T-helper 17 cell (primary cell): ENCODE measurements at places on chromosomes 6 and 20.

GRCh38 chr20:56943946-56944945 lies 315.1 kb downstream of the TFAP2C start:
- no peak for DNase-seq

GRCh38 chr6:25266456-25267100 lies 12.6 kb upstream of the CARMIL1 start:
- no peak for DNase-seq

DNA sequence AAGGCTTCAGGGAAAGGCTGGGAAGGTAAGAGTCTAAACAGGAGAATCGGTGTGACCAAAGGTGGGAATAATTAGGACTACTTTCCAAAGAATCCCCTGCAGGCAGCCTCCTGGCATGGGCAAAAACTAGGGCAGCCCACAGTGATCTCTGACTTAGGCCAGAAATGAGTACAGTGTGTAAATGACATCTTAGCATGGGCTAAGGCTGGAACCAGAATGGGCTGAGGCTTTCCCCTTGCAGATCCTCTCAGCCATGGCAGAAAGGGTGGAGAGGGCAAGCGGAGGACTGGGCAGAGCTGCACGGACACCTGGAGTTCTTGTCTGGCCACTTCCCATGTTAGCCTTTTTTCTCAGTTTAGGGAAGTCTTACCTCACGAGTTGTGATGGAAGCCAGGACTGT lies 69.9 kb upstream of the FOXQ1 start:
- no peak for DNase-seq

- DNase-seq: no peak
These were observed 106.3 kb upstream of the NXT1 start for GRCh38 chr20:23244156-23244915.

DNA sequence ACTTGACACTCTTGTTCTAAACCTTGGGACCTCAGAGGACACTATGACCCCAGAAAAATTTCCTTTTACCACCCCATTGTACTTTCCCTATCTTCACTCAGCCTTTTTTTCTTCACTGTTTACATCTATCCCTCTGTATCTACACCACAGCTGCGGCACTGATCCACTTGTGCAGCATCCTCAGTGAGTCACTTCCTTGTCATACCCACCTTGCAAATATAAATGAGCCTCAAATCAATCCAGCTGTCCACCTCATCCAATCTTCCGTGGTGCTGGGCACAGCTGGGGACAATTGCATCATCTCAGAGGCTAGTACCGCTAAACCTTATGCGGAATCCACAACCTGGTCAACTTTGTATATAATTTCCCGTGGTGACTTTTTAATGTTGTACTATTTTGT lies 710.5 kb downstream of the QKI start:
- DNase-seq: no peak

- DNase-seq: peak; percentile 29
These were observed 26.8 kb downstream of the C6orf89 start for GRCh38 chr6:36912586-36912985.

GRCh38 chr6:161901740-161902426 lies 628.0 kb upstream of the AGPAT4 start:
- no peak for DNase-seq

GRCh38 chr6:92587525-92587924 lies 831.8 kb downstream of the EPHA7 start:
- no peak for DNase-seq

DNA sequence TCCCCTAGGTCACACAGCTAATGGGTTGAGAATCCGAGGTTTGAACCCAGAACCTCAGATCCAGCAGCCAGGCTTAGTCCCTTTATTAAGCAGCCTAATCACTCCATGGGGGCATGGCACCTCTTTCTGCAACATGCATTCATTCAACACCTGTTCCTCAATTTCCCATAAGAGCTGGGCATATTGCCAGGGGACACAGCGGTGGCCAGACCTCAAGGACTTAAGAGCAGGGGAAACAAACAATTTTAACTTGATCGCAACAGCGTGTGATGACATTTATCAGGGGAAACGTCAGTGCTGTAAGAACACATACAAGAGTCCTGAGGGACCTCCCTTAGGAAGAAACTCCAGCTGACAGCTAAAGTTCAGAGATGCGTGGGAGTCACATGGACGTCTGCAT lies 267.4 kb upstream of the CDH4 start:
- no peak for DNase-seq

GRCh38 chr6:7924867-7925266 lies 14.3 kb upstream of the TXNDC5 start:
- no peak for DNase-seq

- no peak for DNase-seq
These were observed 383.7 kb downstream of the CD83 start for GRCh38 chr6:14501240-14501639.

DNA sequence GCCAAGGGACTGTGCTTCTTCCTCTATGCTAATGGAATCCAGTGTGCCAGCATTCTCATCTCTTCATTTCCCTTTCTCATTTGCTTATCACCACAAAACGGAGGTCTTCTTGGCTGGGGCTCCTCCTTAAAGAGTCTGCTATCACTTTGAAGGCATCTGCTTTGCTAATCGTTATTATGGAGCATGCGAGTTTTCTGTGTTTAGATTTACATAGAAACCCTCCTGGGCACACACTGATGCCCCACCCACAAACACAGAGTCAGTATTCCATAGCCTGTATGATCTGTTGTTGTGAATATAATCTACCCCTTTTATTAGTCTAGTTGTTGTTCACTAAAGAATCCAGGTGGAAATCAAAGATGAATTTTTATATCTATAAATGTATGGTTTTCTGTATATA lies 83.4 kb upstream of the XRN2 start:
- no peak for DNase-seq

- no peak for DNase-seq
These were observed 49.8 kb downstream of the TSHZ2 start for GRCh38 chr20:53021934-53022333.

DNA sequence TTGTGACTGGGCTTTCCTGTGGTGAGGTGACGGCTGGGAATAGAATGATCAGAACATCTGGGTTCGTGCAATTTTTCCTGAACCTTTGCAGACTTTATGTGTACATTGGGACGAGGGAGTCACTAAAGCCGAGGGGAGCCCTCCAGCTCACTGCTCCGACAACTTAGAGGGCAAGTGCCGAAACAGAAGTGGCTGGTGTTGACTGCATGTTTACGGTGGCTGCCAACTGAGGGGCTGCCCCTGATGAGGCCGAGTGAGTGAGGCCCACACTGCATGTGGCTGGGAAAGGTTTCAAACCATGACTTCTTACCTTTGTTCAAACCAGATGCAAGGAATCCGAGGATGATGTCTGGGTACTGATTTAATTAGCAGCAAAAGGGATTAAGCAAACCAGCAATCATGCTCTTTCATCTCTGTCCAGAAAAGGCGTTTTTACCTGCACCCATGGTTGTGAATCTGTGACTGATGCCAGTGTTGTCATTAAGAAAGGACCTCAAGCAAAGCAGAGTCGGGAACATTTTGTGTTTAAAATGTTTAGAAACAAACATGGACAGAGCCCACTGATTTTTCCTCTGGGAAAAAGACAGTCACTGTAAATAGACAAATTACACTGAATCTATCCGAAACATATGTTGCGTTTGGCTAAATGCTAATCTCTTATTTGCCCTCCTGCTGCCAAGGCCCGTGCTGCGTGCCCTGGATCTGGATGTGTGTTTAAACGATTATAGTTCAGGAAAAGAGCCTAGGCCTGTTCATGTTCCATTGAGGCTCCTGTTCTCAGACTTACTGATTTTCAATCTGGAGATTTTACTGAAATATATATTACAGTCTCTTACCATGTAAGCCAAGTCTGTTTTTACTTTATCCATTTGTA lies 105.1 kb downstream of the UST start:
- DNase-seq: no peak

DNA sequence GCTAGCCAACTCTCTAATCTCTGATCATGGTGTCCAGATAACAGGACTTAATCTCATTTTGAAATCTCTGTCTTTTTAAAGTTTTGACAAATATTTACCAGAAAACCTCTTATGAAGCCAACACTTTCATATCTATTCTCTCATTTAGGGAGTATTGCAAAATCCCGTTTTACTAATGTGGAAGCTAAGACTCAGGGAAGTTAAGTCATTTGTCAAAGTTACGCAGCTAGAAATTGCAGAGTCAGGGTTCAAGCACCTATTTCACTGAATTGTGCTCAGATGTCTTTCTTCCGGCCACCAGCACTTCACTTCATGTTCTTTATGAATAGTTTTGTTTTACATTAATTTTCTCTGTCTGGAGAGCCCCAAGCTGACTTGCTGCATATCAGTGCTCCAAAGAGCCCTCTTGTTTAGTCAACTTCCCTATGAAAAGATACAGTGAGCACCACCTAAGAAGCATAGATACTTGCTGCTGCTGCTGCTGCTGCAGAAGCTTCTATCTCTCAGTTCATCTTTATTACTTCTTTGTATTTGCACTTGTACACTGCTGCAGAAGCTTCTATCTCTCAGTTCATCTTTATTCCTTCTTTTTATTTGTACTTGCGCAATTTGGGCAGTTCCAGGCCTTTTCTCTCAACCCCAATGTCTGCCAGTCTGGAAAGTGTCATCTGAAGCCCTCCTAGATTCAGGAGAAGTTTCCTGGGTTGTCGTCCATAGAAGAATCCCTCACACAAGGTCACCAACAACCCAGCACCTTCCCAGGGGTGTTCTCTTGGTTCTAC lies 329.7 kb downstream of the MAFB start:
- no peak for DNase-seq

DNA sequence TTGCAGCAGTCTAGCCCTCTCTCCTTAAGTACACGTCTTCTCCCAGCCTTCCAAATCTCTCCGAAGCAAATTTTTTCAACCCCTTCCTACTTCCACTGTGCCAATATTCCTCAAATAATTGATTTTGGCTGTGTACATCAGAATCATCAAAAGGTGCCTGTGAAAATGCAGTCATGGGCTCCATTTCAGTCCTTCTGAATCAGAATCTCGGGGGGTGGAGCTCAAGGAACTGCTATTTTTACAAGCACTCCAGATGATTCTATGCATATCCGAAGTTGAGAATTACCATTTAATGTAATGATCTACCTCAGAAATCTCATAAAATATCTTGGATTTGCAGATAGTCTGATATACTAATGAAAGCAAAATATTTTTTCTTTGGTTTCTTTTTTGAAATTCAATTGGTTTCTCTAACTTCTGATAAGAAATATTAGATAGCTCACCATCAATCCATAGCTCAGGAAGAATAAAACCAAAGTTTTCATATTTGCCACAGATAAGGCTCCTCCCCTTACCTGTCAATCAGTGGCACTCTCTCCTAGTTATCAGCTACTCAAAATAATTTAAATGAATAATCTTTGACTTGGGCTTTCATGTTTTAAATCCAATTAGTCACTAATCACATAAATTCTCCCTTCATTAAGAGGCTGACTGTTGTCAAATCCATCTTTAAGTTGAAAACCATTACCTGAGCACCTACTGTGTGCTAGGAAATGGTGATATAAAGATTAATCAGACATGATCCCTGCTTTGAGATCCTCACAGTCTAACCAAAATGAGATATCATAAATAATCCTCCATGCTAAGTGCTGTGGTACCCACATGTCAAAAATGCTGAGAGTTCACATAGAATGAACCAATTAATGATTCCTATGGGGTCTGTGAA lies 36.4 kb upstream of the STXBP5 start:
- DNase-seq: no peak

GRCh38 chr6:163377561-163377960 lies 37.0 kb upstream of the QKI start:
- DNase-seq: no peak

GRCh38 chr6:116060572-116061283 lies at the start of gene FRK:
FRK (minus strand) TSS chr6:116060891; CDS start chr6:116060311, 580 bp downstream.
- no peak for DNase-seq

DNA sequence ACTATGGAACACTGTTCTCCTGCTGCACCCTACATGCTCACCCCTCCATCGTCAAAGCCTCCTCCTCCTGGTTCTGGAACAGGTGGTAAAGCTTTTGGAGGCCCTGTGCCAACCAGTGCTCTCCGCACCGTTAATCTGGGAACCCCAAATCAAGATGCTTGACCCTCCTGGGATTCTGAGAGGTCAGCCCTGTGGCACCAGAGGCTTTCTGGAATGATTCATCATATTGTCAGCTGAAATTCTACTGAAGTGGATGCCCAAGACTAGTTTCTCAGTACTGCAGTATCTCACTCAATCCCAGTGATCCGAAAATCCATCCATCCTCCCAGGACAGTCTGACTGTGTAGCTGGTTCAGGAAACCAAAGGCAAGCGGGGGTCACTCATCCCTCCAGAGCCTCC lies 92.7 kb downstream of the TRERF1 start:
- DNase-seq: no peak

DNA sequence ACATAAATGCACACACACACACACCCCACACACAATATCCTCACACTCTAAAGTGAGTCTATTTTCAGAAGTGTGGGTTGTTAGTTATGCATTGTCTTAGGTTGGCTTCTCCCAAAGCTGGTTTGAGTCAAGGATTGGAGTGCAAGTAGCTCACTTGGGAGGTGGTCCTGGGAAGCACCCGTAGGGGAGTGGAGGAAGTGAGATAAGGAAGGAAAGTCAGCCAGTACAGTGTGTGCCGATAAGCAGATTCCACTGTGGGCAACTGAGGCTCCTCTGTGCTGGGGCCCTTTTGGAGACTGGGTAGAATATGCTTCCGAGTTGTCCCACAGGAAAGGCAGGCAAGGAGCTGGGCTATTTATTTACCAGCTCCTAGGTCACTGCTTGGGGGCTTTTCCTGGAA lies 67.2 kb downstream of the PLCB4 start:
- DNase-seq: no peak

DNA sequence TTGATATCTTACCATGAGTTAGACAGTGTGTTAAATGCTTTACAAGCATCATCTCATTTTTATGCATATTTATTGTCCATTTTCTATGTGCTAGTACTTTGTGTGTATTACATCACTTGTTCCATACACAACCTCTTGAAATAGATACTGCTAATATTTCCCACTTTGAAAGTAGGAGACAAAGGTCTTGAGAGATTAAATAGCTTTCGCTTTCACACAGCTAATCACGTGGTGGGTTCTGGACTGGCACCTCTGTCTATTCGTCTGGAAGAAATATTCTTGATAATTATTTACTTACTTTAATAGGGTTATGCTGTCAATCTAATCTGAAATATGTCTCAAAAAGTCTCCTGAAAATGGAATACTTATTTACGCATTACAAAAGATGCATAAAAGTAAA lies 30.2 kb downstream of the EPHA7 start:
- DNase-seq: no peak

GRCh38 chr6:151380848-151381205 lies 10.5 kb downstream of the ZBTB2 start:
- no peak for DNase-seq

- no peak for DNase-seq
These were observed 83.4 kb upstream of the NEDD9 start for GRCh38 chr6:11315743-11316437.
